CD4-positive, CD25-positive, alpha-beta regulatory T cell (primary cell): ENCODE measurements at places on chromosomes 13 and 19. TPM values are rescaled to one million over a fixed set of nuclear protein-coding genes. Genes with fewer than 3 reads are reported as not detected.
A peak's percentile ranks its signal among the peaks of the same experiment; 100 is the strongest.

- H3K27ac ChIP-seq = no peak overlapping the region
- H3K4me1 ChIP-seq = no peaks in the 10 kb centered on the region
- DNase-seq = no peak
These were observed 92.7 kb downstream of the ATP11A start for GRCh38 chr13:112782429-112783010.

- peak overlapping the region; percentile 61 for H3K4me3 ChIP-seq
- H3K36me3 ChIP-seq = peaks cover 29% of the 10 kb centered on the region
- no peaks in the 10 kb centered on the region for H3K27me3 ChIP-seq
- no peak overlapping the region for H3K27ac ChIP-seq
- peaks cover 28% of the 10 kb centered on the region for H3K4me1 ChIP-seq
These were observed 64.2 kb downstream of the ARHGAP35 start for GRCh38 chr19:46924874-46925547.

PCP2 gene
- 2.4 TPM for total RNA-seq

GRCh38 chr13:36445278-36445677, 13.0 kb downstream of the CCNA1 start:
- no peak overlapping the region for H3K4me3 ChIP-seq
- no peaks in the 10 kb centered on the region for H3K4me1 ChIP-seq
- no peaks in the 10 kb centered on the region for H3K36me3 ChIP-seq
- H3K27me3 ChIP-seq = no peaks in the 10 kb centered on the region

DNA sequence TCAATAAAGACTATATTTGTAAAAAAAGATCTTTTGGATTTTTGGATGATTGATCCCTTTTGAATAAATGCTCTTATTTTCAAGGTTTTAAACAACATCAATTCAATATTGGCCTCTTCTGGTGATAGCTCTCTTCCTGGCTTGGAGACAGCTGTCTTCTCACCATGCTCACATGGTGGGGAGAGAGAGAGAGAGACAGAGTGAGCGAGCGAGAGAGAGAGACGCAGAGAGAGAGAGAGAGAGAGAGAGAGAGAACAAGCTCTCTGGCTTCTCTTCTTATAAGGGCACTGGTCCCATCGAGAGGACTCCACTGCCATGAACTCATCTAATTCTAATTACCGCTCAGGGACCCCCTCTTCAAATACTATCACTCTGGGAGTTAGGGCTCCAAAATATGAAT, 32.1 kb upstream of the FARP1 start:
- H3K27ac ChIP-seq = no peak overlapping the region
- no peak for DNase-seq
- H3K4me3 ChIP-seq = no peak overlapping the region
- H3K36me3 ChIP-seq = no peaks in the 10 kb centered on the region
- no peaks in the 10 kb centered on the region for H3K4me1 ChIP-seq
- no peaks in the 10 kb centered on the region for H3K27me3 ChIP-seq

GRCh38 chr19:39641773-39642172, 13.9 kb upstream of the LGALS16 start:
- H3K36me3 ChIP-seq = no peaks in the 10 kb centered on the region
- no peak overlapping the region for H3K27ac ChIP-seq
- DNase-seq = no peak
- H3K4me3 ChIP-seq = no peak overlapping the region
